IMR-90 (cell line): ENCODE measurements at places on chromosomes 16 and 17. TPM values are rescaled to one million over a fixed set of nuclear protein-coding genes. Genes with fewer than 3 reads are reported as not detected.

HOXB3 gene
- 6.3 and 8.6 TPM in 2 replicates for total RNA-seq

SMARCE1 gene
- 119 and 169 TPM in 2 replicates for total RNA-seq

PIP4K2B gene
- 40.0 and 40.8 TPM in 2 replicates for total RNA-seq

CA7 gene
- not detected in 2 replicates for total RNA-seq

PNMT gene
- total RNA-seq: not detected in 2 replicates

NACA2 gene
- not detected in 2 replicates for total RNA-seq

PSMB3 gene
- 510 and 828 TPM in 2 replicates for total RNA-seq

GRB7 gene
- total RNA-seq: under 0.01 and 0.18 TPM in 2 replicates

HEATR9 gene
- not detected in 2 replicates for total RNA-seq

SLC5A11 gene
- total RNA-seq: under 0.01 TPM in 1 of 2 replicates, not detected in the other

CDH11 gene
- total RNA-seq: 395 and 601 TPM in 2 replicates

DNAH3 gene
- total RNA-seq: not detected in 2 replicates

KCNH4 gene
- not detected in 2 replicates for total RNA-seq

LITAFD gene
- total RNA-seq: not detected in 2 replicates

RAD51C gene
- total RNA-seq: 21.1 and 28.6 TPM in 2 replicates

PROCA1 gene
- total RNA-seq: 0.28 and 0.36 TPM in 2 replicates

FBXW10B gene
- under 0.01 and 0.28 TPM in 2 replicates for total RNA-seq

TMEM204 gene
- 7.0 and 7.2 TPM in 2 replicates for total RNA-seq

VMO1 gene
- not detected in 2 replicates for total RNA-seq

GALR2 gene
- not detected in 2 replicates for total RNA-seq

TLCD3A gene
- 14.4 and 15.2 TPM in 2 replicates for total RNA-seq

CA5A gene
- total RNA-seq: not detected in 2 replicates

DOC2B gene
- total RNA-seq: not detected in 2 replicates

KRT24 gene
- total RNA-seq: not detected in 2 replicates

MT1E gene
- total RNA-seq: 137 and 166 TPM in 2 replicates

LPO gene
- not detected in 2 replicates for total RNA-seq

KRTAP9-4 gene
- total RNA-seq: not detected in 2 replicates

ADGRG1 gene
- 0.83 and 0.90 TPM in 2 replicates for total RNA-seq

ABCA10 gene
- under 0.01 TPM in 2 replicates for total RNA-seq

CLDN6 gene
- total RNA-seq: not detected in 2 replicates

TBC1D3I gene
- not detected in 2 replicates for total RNA-seq

GPR139 gene
- not detected in 2 replicates for total RNA-seq

DNAH9 gene
- total RNA-seq: not detected in 2 replicates

TP53TG3D gene
- not detected in 2 replicates for total RNA-seq

WFIKKN1 gene
- total RNA-seq: not detected in 2 replicates

PRSS36 gene
- total RNA-seq: under 0.01 and 0.18 TPM in 2 replicates

FBXO39 gene
- total RNA-seq: not detected in 2 replicates

TMC7 gene
- total RNA-seq: 0.28 and 0.36 TPM in 2 replicates

NPIPB2 gene
- total RNA-seq: 1.4 and 2.2 TPM in 2 replicates

TEX14 gene
- not detected in 2 replicates for total RNA-seq

TP53TG3C gene
- not detected in 2 replicates for total RNA-seq
